ENCODE measurements at places on chromosomes 1 and 21. TPM values are rescaled to one million over a fixed set of nuclear protein-coding genes. Genes with fewer than 3 reads are reported as not detected.

- DNase-seq: no peak
Observed at GRCh38 chr21:36347278-36347961, 27.4 kb downstream of the MORC3 start.

- no peak for DNase-seq
Observed at GRCh38 chr1:156258859-156259258, 11.0 kb upstream of the PAQR6 start.

DNA sequence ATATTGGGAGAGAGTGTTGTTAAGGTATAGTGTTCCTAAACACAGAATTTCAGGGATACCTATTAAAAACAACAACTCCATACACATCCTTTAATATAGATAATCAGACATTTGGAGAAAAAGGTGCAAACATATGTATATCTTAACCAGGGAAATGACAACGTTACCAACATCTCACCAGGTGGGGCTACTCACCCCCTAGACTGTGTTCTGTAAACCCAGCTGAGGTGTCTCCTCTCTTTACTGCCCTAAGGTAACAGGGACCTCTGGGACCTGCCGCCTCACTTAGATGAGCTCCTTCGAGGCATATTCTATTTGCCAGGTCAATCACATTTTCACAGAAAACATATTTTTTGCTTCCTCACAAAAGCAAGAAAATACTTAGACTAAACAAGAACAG lies 13.4 kb downstream of the RRAGC start:
- DNase-seq: no peak

- DNase-seq: peak; percentile 6
Observed at GRCh38 chr1:106651028-106651762, 405.3 kb upstream of the PRMT6 start.

DNA sequence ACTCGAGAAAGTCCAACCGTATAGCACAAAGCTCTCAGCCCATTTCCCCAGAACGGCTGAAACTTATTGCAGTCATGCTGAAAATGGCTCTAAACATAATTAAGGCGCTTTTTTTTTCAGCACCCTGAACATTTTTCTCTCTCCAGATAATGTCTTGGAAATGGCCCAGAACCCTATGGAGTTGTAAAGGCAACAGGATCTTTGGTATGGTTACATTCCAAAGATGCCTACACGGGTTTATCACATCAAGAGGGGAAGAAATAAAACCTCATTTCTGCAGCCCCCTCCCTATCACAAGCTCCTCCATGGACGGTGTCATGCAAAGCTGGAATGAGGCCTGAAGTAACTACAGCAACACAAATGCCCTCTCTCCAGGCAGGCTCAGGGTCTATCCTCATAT lies 126.4 kb upstream of the GALNT2 start:
- DNase-seq: no peak

- DNase-seq: no peak
Observed at GRCh38 chr1:73065339-73066041, 783.2 kb upstream of the NEGR1 start.

- no peak for DNase-seq
Observed at GRCh38 chr21:21813289-21813688, 815.1 kb downstream of the NCAM2 start.

- peak; percentile 26 for DNase-seq
Observed at GRCh38 chr1:147273409-147274336, 31.2 kb downstream of the CHD1L start.

DNA sequence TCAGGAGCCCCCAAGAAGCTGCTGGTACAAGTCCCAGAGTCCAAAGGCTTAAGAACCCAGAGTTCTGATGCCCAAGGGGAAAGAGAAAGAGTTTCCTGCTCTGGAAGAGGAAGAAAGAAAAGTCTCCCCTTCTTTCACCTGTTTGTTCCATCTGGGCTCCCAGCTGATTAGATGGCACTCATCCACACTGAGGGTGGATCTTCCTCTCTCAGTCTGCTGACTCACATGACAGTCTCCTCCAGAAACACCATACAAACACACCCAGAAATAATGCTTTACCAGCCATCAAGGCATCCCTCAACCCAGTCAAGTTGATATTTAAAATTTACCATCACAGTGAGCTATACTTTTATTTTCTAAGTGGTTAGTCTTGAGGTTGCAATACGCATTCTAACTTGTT lies 257.9 kb downstream of the PAPPA2 start:
- no peak for DNase-seq

DNA sequence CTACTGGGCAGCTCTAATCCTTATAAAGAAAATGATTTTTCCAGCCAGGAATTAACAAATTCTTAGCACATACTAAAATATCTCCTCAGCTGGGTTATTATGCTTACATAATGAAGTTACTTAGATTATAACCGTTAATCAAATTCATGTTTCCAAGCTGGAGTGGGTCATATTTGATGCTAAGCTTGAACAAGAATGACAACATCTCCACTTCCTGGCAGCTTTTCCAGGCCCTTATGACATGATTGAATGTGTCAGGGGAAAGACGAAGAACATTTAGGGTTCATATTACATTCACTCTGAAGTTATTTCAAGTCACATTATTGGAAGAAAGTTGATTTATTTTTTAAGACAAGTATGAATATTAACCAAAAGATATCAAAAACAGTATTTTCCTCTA lies 333.7 kb downstream of the PCP4 start:
- peak; percentile 13 for DNase-seq

EPHA2 gene
- polyA plus RNA-seq: 26.7 TPM

GJA9 gene
- 0.12 TPM for polyA plus RNA-seq

HPCAL4 gene
- 0.15 TPM for polyA plus RNA-seq
